ENCODE measurements at places on chromosomes 6 and 20. TPM values are rescaled to one million over a fixed set of nuclear protein-coding genes. Genes with fewer than 3 reads are reported as not detected.

DNA sequence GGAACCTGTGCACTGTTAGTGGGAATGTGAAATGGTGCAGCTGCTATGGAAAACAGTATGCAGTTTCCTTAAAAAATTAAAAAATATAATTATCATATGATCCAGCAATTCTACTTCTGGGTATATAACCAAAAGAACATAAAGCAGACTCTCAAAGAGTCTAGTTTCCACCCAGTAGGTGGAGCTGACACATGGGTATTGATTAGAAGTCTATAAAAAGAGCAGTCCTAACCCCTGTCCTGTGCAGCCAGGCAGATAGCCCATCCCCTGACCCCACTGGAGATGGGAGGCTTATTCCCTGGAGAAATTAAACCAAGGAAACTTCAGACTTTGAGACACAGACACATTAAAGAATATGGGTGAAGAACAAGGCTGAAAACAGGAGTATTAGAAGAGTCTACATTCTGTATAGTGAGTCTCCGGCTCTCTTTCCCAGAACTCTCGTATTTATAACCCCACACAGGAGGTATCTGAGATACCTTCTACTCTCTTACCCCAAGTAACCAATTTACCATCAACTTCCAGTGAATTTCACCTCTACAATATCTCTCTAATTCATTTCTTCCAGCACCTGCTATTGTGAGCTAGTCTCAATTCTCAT is 92.3 kb downstream of the SEL1L2 start:
- H3K36me3 ChIP-seq, result no peaks in the 10 kb centered on the region
- DNase-seq, result no peak
- H3K27ac ChIP-seq, result no peak overlapping the region
- no peak overlapping the region for H3K4me3 ChIP-seq
- no peaks in the 10 kb centered on the region for H3K27me3 ChIP-seq

DNA sequence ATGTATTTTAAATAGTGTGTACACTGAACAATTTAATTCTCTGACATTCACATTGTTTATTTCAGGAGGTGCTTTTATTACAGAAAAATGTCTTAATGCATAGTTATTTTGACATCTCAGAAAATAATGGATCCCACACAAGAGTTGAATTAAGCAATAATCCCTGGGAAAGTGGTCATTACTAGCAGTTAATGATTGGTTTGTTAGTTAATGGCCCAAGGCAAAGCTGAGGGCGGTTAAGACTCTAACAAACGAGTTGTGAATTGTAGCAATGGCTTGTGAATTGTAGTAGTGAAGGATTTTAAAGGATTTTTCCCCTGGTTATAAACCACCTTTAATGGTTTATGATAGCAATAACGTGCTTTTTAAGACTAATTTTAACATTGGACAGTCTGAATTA is 1316.0 kb upstream of the GJE1 start:
- no peaks in the 10 kb centered on the region for H3K36me3 ChIP-seq
- no peaks in the 10 kb centered on the region for H3K27me3 ChIP-seq
- no peak overlapping the region for H3K27ac ChIP-seq
- no peak for DNase-seq
- H3K4me1 ChIP-seq, result no peaks in the 10 kb centered on the region

GRCh38 chr6:7727086-7727945 is 1.4 kb downstream of the BMP6 start:
- H3K4me3 ChIP-seq, result peak overlapping the region; percentile 34
- peaks cover 61% of the 10 kb centered on the region for H3K27me3 ChIP-seq
- H3K36me3 ChIP-seq, result no peaks in the 10 kb centered on the region
- H3K27ac ChIP-seq, result no peak overlapping the region

DNA sequence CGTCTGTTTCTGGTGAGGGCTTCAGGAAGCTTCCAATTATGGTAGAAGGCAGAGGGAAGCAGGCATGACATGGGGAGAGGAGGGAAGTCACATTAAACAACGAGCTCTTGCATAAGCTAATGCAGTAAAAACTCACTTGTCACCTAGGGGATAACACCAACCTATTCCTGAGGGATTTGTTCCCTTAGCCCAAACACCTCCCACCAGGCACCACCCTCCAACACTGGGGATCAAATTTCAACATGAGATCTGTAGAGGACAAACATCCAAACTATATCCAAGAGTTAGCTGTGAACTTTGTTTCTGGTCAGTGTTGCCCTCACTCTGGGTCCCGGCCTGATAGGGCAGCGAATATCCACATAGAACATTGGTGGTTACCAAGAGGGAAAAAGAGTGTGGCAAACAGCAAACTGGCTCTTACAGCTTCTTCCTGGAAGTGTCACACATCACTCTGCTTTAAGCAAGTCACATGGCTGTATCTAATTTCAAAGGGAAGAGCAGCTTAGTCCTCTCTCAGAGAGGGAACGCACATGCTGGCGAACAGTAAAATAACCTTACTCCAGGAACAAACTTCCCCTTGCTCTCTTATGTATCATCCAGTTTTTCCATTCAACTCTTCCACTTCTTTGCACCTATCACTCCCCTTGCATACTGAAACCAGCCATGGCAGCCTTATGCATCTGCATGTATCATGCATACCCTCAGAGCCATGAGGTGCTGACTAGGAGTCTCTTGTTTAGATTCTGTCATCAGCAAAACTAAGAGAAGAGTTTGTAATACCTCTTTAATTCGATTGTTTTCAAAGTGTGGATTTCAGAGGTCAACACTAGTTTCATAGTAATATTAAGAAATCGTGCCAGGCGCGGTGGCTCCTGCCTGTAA is 4.8 kb upstream of the MOCS1 start:
- H3K4me3 ChIP-seq, result no peak overlapping the region
- no peaks in the 10 kb centered on the region for H3K27me3 ChIP-seq
- H3K27ac ChIP-seq, result no peak overlapping the region

COL11A2 gene
- total RNA-seq, result 4.3 TPM

GRCh38 chr6:140879946-140880345 is 1252.8 kb upstream of the GJE1 start:
- no peak for DNase-seq
- H3K36me3 ChIP-seq, result no peaks in the 10 kb centered on the region
- no peak overlapping the region for H3K27ac ChIP-seq
- H3K4me1 ChIP-seq, result no peaks in the 10 kb centered on the region

- no peaks in the 10 kb centered on the region for H3K36me3 ChIP-seq
- no peaks in the 10 kb centered on the region for H3K27me3 ChIP-seq
- H3K27ac ChIP-seq, result no peak overlapping the region
- no peak for DNase-seq
Measured at GRCh38 chr6:54971825-54972224, 125.3 kb downstream of the FAM83B start.

DNA sequence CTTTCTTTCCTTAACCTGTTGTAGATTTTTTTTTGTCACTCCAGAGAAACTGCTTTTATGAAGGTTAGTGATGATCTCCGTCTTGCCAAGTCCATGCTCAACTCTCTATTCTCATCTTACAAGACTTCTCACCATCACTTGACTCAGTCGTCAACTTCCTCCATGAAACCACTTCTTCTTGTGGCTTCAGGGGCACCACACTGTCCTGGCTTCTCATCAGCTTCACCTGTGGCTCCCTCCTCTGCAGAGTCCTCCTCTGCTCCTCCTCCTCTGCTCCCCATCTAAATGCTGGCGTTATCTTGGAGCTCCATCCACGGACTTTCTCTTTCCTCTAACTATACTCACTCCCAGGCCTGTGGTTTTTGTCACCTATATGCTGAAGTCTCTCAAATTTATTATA is 187.5 kb downstream of the BACH2 start:
- H3K36me3 ChIP-seq, result no peaks in the 10 kb centered on the region
- H3K27me3 ChIP-seq, result no peaks in the 10 kb centered on the region
- no peak for DNase-seq

ACTL10 gene
- total RNA-seq, result 4.3 TPM

GRCh38 chr20:25418776-25419175 is 11.3 kb downstream of the GINS1 start:
- H3K27ac ChIP-seq, result no peak overlapping the region
- no peaks in the 10 kb centered on the region for H3K4me1 ChIP-seq
- DNase-seq, result no peak
- no peak overlapping the region for H3K4me3 ChIP-seq
- H3K36me3 ChIP-seq, result no peaks in the 10 kb centered on the region

OR2B6 gene
- total RNA-seq, result not detected

GRCh38 chr20:57106030-57106682 is 160.3 kb downstream of the BMP7 start:
- H3K4me3 ChIP-seq, result no peak overlapping the region
- H3K36me3 ChIP-seq, result no peaks in the 10 kb centered on the region
- no peak for DNase-seq
- H3K27me3 ChIP-seq, result no peaks in the 10 kb centered on the region

IFT52 gene
- total RNA-seq, result 18.0 TPM

HLA-DRA gene
- 223 TPM for total RNA-seq

FERMT1 gene
- 1.5 TPM for total RNA-seq

ELOVL2 gene
- total RNA-seq, result 2.2 TPM

MLIP gene
- 383 TPM for total RNA-seq
